ENCODE measurements at places on chromosomes 6 and 20.

DNA sequence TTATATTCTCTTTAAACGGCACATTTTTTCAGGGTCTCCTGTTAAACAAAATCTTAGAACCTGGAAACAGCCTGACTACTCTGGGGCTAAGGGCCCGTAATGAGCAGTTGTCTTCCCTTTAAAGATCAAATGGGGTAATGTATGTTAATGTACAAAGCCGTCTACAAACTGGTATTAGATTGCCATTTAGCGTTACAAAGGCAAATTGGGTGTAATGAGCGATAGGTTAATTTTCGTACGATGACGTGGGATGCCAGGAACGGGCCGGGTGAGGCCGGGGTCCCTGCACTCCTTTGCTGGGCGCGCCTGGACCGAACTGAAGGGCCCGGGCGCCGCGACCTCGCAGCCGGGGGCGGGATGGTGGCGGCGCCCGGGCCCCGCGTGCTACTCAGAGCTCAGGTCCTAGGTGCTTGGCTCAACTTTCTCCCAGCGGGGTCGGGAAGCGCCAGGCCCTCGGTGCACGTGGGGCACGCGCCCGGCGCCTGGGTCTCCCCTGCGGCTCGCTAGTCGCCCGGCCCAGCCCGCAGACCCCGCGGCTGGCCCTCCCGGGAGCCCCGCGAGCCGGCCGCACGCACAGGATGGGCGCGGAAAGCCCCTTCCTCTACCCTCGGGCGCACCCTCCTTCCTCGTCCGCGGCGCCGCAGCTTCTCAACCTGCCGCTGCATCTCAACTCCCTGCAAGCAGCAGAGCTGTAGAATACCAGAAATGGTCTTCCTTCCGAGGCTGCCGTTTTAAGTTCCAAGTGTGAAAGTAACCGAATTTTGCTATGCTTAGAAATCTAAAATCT lies 5.9 kb downstream of the NKX2-4 start:
- DNase-seq = no peak

GRCh38 chr20:9160331-9160730 lies 91.4 kb downstream of the PLCB4 start:
- DNase-seq = no peak

GRCh38 chr6:35722121-35722761 lies 14.6 kb upstream of the ARMC12 start:
- no peak for DNase-seq

- DNase-seq = no peak
These were observed 29.1 kb downstream of the TXLNB start for GRCh38 chr6:139262519-139263300.

- DNase-seq = no peak
These were observed 4.1 kb downstream of the ADGRB3 start for GRCh38 chr6:68639211-68639610.

DNA sequence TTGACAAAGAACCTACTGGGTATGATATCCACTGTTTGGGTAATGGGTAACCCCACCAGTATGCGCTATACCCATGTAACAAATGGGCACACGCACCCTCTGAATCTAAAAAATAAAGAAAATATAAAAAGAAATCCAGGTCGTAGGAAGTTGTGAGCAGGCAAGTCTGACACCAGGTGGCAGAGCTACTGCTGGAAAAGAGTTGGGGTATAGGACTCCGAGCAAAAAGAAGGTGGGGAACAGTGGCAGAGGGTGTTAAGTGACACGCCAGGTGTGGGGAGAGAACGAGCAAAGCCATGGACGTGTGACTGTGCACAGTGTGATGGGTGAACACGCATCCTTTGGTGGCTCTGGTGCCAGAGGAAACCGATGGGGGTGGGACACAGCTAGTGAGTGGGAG lies 46.7 kb downstream of the NOX3 start:
- DNase-seq = no peak

DNA sequence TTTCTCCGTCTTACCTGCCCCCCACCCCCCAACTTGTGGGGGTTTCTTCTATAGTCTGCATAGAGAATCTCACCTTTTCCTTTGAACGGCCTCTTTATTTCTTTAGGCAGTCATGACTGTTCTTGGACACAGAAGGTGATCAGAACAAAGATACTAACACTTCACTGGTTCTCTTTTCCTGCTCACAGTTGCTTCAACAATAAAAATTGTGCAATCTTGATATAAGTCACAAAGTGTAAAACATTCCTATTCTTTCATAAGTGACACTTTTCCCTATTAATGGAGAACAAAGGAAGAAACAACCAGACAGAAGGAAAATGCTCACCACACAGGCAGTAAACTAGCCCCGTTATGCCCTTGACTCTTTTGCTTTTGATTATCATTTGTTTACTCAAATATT lies 238.4 kb upstream of the QKI start:
- no peak for DNase-seq

DNA sequence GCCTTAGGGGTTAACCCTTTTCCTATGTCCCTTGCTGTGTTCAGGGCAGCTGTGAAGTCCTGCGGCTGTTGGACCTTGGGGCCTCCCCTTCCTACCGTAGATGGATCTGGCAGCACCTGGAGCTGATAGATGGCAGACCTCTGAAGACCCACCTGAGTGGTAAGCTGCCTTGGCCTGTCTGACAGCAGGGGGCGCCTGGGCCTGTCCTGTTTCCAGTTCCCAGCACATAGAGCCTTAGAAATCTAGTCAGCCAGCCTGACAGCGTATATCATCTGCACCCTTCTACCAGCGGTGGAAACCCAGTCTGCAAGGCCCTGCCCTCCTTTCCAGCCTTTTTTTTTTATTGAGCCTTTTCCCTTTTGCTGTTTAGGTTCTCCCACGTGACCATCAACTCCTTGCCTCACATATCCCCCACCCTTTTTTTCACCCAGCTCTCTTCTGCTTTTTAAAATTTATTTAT lies 26.6 kb downstream of the CNBD2 start:
- peak; percentile 58 for DNase-seq

DNA sequence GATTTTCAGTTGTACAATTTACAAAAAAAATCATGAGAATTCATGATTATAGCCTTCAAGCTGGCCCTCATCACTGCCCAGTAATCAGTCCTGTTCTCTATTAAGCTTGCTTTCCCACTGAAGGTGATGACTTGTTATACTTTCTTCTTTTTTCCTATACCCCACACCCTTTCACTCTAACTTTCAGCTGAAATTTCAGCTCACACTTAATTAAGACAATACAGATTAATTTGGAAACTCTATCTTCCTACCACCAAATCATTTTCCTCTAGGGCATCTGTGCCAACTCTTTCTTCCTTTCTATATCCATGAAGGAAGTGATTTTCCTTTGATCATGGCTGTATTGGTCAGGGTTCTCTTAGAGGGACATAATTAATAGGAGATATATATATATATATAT lies 449.9 kb downstream of the CD109 start:
- DNase-seq = no peak

GRCh38 chr6:47471911-47472310 lies 5.7 kb upstream of the CD2AP start:
- DNase-seq = no peak

- DNase-seq = no peak
These were observed 380.3 kb downstream of the ARHGAP18 start for GRCh38 chr6:129329678-129330077.

GRCh38 chr6:167588920-167589614 lies 237.6 kb upstream of the AFDN start:
- DNase-seq = no peak

All from NCI-H1048 (cell line).